ENCODE measurements at places on chromosomes 13 and 19. TPM values are rescaled to one million over a fixed set of nuclear protein-coding genes. Genes with fewer than 3 reads are reported as not detected.

DNA sequence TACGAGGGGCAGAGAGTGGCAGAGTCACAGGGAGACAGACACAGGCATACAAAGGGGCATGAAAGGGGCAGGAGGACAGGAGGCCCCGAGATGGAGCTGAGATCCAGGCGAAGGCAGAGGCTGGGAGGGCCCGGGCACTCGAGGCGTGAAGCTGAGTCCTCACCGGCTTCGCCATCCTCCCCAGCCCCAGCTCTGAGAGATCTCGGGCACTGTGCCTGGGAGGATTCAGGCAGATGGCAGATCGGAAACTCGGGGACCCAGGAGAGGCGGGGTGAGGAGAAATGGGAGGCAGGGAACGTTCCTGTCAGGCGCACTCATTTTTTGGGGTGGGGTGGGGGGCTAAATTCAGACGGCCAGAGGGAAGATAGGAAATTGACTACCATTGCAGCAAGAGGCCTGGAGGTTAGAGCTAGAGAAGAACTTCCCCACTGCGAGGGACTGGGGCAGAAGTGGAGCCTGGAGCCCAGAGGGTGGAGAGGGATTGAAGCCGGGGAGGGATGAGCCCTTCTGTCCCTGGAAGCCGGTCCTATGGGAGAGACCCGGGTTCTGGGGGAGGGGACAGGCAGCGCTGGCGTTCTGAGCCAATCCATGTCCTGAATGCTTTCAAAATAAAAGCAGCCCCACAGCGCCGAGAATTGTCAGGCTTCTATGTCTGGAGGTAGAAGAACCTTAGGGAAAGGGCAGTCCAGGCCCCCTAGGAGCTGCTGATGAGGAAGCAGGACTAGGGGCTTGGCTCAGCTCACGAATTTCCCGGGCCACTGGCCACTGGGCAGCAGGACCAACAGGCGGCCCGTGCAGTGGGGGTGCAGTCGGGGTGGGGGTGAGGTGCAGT lies 12.6 kb downstream of the LRRC4B start:
- no peaks in the 10 kb centered on the region for H3K27me3 ChIP-seq
- H3K4me3 ChIP-seq, result peak overlapping the region; percentile 75
- H3K36me3 ChIP-seq, result no peaks in the 10 kb centered on the region
- no peak overlapping the region for H3K27ac ChIP-seq
- peak; percentile 87 for DNase-seq
- no peaks in the 10 kb centered on the region for H3K4me1 ChIP-seq

GRCh38 chr19:29514525-29515232 lies 11.1 kb upstream of the VSTM2B start:
- no peak overlapping the region for H3K27ac ChIP-seq
- peaks cover 33% of the 10 kb centered on the region for H3K27me3 ChIP-seq
- H3K36me3 ChIP-seq, result no peaks in the 10 kb centered on the region
- H3K4me3 ChIP-seq, result no peak overlapping the region
- H3K4me1 ChIP-seq, result no peaks in the 10 kb centered on the region

DNA sequence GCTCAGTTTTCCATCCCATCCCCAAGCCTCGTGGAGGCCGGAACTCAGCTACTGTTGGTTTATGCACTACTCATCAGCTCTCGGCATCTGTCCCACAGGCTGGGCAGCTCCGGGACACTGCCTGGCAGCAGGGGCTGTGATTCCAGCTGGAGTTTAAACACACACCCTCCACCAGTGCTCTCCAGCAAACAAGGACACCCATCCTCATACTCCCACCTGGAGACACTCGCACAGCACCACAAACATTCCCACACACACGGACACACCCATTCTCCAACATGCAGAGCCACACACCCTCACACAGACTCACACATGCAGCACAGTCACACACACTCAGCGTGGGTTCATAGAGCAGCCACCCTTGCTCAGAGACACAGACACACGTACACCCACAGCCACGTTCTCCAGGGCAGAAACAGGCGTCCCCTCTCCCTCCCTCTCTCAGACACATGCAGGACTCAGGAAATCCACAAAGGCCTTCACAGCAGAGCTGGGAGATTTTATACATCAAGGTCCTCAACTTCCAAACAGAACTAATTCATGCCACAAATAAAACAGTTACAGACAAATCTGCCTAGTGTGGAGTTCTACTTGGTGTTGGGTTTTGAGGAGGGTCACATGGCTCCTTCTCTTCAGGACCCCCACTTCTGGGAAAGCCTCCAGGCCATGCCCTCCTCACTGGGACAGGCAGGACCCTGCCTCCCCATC lies 785.4 kb downstream of the UQCRFS1 start:
- no peak overlapping the region for H3K4me3 ChIP-seq
- peaks cover 8% of the 10 kb centered on the region for H3K4me1 ChIP-seq
- DNase-seq, result no peak
- no peaks in the 10 kb centered on the region for H3K36me3 ChIP-seq

The RAB20 gene
- total RNA-seq, result 14.1 TPM

GRCh38 chr19:45049073-45049736 lies 10.4 kb downstream of the CLASRP start:
- H3K4me3 ChIP-seq, result no peak overlapping the region
- H3K27ac ChIP-seq, result no peak overlapping the region
- no peaks in the 10 kb centered on the region for H3K27me3 ChIP-seq
- peaks cover 49% of the 10 kb centered on the region for H3K36me3 ChIP-seq
- DNase-seq, result no peak
